ENCODE measurements at places on chromosomes 2 and 18.

- H3K27me3 ChIP-seq = no peaks in the 10 kb centered on the region
- peaks cover 59% of the 10 kb centered on the region for H3K4me1 ChIP-seq
- no peak for DNase-seq
- peaks cover 92% of the 10 kb centered on the region for H3K36me3 ChIP-seq
- no peak overlapping the region for H3K4me3 ChIP-seq
These were observed 17.5 kb downstream of the STAT1 start for GRCh38 chr2:190996338-190996946.

GRCh38 chr2:196230061-196230854 lies 58.9 kb upstream of the STK17B start:
- peaks cover 70% of the 10 kb centered on the region for H3K4me1 ChIP-seq
- H3K27me3 ChIP-seq = no peaks in the 10 kb centered on the region
- no peak for DNase-seq
- H3K27ac ChIP-seq = peak overlapping the region; percentile 83

DNA sequence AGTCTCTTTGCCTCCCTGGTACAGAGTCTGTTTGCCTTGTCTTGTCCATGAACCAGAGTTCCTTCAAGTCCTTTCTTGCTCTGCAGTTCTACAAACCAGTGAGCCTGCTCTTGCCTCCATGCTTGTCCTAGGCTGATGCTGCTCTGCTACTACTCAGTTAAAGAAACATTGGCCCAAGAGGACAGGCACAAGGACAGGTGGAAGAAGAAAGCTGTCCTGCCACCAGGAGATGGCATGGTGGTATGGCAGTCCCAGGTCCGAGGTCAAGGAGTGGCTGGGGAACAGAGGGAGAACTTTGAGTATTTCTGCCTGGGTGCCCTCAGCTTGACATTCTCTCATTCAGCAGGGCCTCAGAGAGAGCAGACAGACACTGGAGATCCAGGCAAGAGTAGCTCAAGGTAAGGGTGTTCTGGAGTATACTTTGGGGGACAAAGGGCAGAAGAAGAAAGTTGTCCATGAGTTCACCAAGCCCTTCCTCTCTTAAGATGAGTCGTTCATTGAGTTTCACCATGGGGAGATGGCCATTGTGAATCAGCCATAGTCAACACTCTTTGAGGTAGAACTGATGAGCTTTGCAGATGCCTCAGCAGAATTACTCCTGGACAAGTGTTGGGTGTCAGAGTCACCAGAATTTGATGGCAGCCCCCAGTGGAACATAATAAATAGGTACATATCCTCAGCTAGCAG lies 20.4 kb downstream of the TTC32 start:
- H3K4me3 ChIP-seq = no peak overlapping the region
- H3K4me1 ChIP-seq = peaks cover 6% of the 10 kb centered on the region
- no peaks in the 10 kb centered on the region for H3K27me3 ChIP-seq
- H3K36me3 ChIP-seq = no peaks in the 10 kb centered on the region
- H3K27ac ChIP-seq = no peak overlapping the region

GRCh38 chr2:195488567-195488966 lies 168.5 kb upstream of the SLC39A10 start:
- H3K36me3 ChIP-seq = peaks cover 37% of the 10 kb centered on the region
- no peak overlapping the region for H3K4me3 ChIP-seq
- peaks cover 45% of the 10 kb centered on the region for H3K4me1 ChIP-seq
- no peak for DNase-seq
- no peaks in the 10 kb centered on the region for H3K27me3 ChIP-seq

DNA sequence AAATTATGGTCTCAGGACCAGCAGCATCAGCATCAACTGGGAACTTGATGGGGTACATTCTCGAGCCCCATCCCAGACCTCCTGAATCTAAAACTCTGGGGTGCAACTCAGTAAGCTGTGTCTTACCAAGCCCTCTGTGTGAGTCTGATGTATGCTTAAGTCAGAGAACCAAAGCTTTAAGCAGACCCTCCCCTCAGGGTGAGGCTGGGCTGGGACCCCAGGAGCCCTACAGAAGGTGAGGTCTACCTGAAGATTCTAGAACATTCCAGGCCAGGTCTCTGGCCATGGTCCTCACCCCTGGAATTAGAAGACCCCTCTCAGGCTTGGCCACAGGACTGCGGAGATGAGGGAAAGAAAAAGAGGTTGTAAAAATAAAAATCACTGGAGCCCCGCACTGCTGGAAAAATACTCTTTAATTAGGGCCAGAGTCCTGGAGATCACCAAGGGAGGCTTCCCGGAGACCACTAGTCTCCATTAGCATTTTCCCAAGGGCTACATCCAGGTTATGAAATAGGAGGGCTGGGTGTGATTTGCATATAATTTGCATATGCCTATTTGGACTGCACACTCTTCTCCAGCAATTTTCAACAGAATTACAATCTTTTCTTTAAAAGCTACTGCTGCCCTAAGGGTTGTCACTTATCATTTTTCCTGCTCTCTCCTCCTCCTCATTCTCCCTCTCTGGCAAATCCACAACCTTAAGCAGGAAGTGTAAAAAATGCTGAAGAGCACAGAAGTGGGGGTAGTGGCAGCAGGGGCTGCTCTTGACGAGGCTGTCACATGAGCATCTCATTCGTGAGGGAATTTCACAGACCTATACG lies 100.2 kb downstream of the ZBTB7C start:
- no peak for DNase-seq
- H3K27ac ChIP-seq = no peak overlapping the region
- no peak overlapping the region for H3K4me3 ChIP-seq
- no peaks in the 10 kb centered on the region for H3K4me1 ChIP-seq
- H3K27me3 ChIP-seq = peaks cover 3% of the 10 kb centered on the region

DNA sequence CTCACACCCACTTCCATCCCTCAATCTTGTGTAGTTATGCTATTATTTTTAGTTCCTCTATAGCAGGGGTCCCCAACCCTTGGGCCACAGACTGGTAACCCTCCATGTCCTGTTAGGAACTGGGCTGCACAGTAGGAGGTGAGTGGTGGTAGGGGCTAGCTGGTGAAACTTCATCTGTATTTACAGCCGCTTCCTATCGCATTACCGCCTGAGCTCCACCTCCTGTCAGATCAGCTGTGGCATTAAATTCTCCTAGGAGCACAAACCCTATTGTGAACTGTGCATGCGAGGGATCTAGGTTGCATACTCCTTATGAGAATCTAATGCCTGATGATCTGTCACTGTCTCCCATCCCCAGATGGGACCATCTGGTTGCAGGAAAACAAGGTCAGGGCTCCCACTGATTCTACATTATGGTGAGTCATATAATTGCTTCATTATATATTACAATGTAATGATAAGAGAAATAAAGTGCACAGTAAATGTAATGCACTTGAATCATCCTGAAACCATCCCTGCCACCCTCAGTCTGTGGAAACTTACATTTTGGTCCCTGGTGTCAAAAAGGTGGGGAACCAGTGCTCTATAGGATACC lies 1.6 kb upstream of the RAB11FIP5 start:
- H3K36me3 ChIP-seq = no peaks in the 10 kb centered on the region
- H3K4me1 ChIP-seq = peaks cover 19% of the 10 kb centered on the region
- peak overlapping the region; percentile 56 for H3K4me3 ChIP-seq
- no peak overlapping the region for H3K27ac ChIP-seq
- H3K27me3 ChIP-seq = peaks cover 23% of the 10 kb centered on the region
- DNase-seq = no peak

Measured in activated T-helper 2 cell treated with anti-CD3 and anti-CD28 coated beads, Interferon-gamma antibody, Interleukin-2, Interleukin-4, amounts not matched to agents 10 μg/mL and 5 μg/mL and 100 μg/mL, durations not matched to agents 14 hours and 24 hours and 36 hours (primary cell).